A549 treated with GW870086 at 1 μM for 4 hours (cell line): ENCODE measurements at places on chromosomes 13 and 19. TPM values are rescaled to one million over a fixed set of nuclear protein-coding genes. Genes with fewer than 3 reads are reported as not detected.

ZNF260 gene
- 6.3 to 14.2 TPM (median 8.1 TPM) in 5 replicates for total RNA-seq

TMEM238 gene
- 2.8 to 9.2 TPM (median 7.0 TPM) in 5 replicates for total RNA-seq

POSTN gene
- 0.09 TPM in 1 of 5 replicates, not detected in the others for total RNA-seq

STARD13 gene
- total RNA-seq = 5.5 to 6.3 TPM (median 5.7 TPM) in 5 replicates

FGF21 gene
- total RNA-seq = not detected in 5 replicates

BICRA gene
- 11.8 to 15.0 TPM (median 13.9 TPM) in 5 replicates for total RNA-seq

RASL11A gene
- total RNA-seq = 2.9 to 6.7 TPM (median 4.5 TPM) in 5 replicates

PDX1 gene
- 0.05 to 0.22 TPM (median 0.07 TPM) in 4 of 5 replicates, not detected in the other for total RNA-seq

LIN7B gene
- 5.7 to 7.1 TPM (median 6.7 TPM) in 5 replicates for total RNA-seq

MCOLN1 gene
- total RNA-seq = 7.1 to 13.4 TPM (median 12.1 TPM) in 5 replicates

DCT gene
- total RNA-seq = not detected in 5 replicates

LMO7 gene
- 36.0 to 53.6 TPM (median 41.3 TPM) in 5 replicates for total RNA-seq

C19orf38 gene
- 0.21 to 0.23 TPM in 2 of 5 replicates, not detected in the others for total RNA-seq

NCR1 gene
- not detected in 5 replicates for total RNA-seq

PCSK4 gene
- total RNA-seq = 0.42 to 1.9 TPM (median 1.0 TPM) in 5 replicates

PCP2 gene
- not detected in 5 replicates for total RNA-seq

SYCN gene
- not detected in 5 replicates for total RNA-seq

FXYD3 gene
- 0.39 to 0.46 TPM (median 0.42 TPM) in 3 of 5 replicates, not detected in the others for total RNA-seq
